Right atrium auricular region (tissue), 2 donors: ENCODE measurements at places on chromosomes 12 and 14.

DNA sequence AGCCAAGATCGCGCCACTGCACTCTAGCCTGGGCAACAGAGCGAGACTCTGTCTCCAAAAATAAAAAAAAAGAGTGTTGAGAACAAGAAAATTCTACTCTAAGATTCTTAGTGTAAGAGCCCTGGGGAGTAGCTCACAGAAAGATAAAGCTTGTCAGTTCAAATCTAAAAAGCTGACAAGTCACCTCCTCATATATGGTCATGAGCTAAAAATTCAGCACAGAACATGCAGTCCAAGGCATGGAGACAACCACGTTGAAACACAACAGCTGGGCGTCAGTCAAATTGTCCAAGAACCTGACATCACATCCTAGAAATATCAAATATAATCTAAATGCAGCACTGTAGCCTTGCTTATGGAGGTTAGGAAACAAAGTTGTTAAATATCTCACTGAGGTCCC lies 47.8 kb downstream of the CLIP1 start:
- DNase-seq = no peak

- DNase-seq = no peak
Observed at GRCh38 chr14:40402957-40403356, 970.7 kb upstream of the FBXO33 start.

DNA sequence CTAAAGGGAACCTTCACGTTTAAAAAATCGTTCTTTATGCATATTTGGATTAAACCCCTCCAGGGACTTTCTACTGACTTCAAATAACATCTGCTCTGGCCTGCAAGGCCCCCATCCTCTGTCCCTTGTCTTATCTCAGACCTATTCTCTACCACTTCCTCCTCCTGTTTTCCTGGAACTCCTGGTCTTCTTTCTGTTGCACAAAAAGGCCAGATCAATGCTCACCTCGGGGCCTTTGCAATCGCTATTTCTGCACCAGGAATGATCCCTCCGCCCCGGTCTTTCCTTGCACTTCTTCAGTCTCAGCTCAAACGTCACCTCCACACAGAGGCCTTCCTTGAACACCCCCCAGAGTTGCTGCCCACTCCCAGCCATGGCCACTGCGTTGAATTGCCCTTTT lies 57.6 kb upstream of the BEGAIN start:
- no peak for DNase-seq

- no peak for DNase-seq
Observed at GRCh38 chr14:78612666-78613065, 442.5 kb downstream of the NRXN3 start.

DNA sequence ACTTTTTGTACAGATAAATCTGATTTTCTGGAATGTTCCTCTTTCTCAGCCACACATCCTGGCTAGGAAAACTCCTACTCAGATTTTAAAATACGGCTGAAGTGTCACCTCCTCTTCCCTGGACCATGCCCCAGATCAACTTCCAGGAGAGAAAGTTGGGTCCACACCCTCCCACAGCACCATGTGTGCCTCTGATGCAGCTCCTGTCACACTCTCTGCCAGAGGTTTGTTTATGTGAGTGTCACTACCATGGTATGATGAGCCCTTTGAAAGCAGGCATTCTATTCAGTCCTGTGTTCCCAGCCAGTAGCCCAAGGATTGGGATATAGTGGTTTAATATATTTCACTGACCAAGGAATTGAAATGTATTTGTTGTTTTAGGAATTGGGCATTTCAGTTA lies 287.2 kb upstream of the ATP2B1 start:
- no peak for DNase-seq

- no peak for DNase-seq
Observed at GRCh38 chr14:94389731-94390371, 1.4 kb upstream of the SERPINA1 start.

- DNase-seq = no peak
Observed at GRCh38 chr14:99384450-99385417, 95.9 kb downstream of the SETD3 start.

DNA sequence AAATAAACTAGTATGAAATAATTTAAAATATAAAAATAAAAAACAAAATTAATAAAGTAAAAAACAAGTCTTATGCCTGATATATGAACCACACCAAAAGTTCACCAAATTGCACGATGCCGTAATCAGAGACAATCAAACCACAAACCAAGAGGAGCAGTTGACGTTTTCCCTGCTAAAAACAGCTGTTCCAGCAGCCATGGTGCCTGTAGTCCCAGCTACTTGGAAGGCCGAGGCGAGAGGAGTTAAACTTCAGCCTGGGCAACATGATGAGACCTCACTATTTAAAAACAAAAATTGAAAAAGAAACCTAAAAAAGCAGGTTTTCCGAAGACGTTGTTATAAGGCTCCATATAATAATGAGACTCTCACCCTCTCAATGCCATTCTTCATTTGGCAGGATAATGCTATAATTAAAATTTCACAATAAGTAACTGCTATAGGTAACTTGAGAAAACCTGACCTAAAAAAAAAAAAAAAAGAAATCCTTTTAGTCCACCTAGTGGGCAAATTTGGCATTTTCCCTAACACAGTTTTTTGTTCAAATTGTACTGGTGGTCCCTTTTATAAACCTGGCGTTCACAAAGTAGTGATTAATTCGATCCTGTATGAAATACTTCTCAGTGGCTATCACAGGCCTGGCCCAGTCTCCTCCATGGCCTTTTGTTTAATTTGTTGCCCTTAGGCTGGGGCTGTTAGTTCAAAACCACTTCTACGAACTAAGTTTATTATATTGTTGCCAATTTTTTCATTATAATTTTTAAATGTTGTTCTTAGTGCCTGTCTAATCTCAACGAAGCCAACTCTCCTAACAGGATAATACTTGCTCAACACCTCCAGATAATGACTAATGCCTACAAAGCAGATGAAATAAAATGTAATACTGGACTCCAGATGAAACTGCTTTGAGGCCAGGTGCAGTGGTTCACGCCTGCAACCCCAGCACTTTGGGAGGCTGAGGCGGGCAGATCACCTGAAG lies 62.1 kb downstream of the TNFAIP2 start:
- DNase-seq = no peak
